ENCODE measurements at places on chromosomes 5 and 9.

GRCh38 chr9:109107402-109108240 is 12.1 kb downstream of the TMEM245 start:
- no peak for DNase-seq

DNA sequence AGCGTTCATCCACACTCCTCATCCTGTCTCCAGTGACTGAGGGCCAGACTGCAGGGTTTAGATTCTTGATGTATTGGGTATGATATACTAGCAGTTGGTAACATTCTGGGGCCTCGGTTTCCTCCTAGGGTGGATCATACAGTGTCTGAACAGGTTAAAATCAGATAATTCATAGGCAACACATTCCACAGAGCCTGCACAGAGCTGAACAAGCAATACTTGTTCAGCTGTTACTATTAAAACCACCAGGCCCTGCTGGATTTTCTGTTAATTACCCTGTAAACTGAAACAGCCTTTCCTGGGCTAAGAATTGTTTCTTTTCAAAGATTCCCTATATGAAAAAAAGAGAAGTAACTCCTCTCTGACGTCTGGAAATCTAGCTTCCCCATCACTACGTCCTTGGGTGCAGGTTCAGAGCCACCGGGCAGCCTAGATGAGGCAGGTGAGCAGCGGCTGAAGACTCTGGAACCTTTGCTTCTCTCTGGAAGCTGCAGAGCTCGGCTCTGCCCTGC is 1313.5 kb upstream of the WWC1 start:
- DNase-seq: no peak

GRCh38 chr9:129889941-129890717 is 54.9 kb downstream of the USP20 start:
- DNase-seq: peak; percentile 74

DNA sequence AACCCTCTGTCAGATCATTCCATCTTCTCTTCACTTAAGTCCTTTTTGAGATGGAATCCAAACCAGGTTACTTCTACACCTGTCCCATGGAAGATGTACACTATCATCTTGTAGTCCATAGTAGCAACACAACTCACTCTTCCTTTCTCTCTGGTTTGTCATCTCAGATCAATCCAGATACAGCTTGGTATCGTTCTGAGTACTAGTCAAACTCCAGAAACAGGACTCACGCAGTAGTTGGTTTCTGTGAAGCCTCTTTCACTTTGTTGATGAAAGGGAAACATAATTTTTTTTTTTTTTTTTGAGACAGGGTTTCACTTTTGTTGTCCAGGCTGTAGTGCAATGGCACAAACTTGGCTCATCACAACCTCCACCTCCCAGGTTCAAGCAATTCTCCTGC is 484.0 kb downstream of the PRDM9 start:
- no peak for DNase-seq

- DNase-seq: no peak
Observed at GRCh38 chr5:105684799-105685198, 1985.9 kb downstream of the EFNA5 start.

DNA sequence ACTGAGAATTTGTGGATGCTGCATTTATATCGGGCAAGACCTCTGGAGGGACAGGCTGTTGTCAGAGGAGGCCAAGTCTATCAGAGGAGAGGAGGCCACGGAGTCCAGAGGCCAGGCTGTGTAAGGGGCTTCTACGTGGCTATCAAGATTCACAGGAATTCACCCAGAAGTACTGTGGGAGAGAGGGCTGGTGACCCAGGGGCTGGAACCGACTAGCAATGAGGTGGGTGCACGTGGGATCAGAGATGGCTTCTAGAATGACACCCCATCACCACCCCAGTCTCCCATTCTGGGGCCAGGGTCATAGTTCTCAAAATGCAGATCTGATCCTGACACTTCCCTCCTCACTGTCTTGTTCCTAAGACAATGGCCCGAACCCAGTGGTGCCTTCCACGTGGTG is 61.2 kb upstream of the PHYKPL start:
- no peak for DNase-seq

DNA sequence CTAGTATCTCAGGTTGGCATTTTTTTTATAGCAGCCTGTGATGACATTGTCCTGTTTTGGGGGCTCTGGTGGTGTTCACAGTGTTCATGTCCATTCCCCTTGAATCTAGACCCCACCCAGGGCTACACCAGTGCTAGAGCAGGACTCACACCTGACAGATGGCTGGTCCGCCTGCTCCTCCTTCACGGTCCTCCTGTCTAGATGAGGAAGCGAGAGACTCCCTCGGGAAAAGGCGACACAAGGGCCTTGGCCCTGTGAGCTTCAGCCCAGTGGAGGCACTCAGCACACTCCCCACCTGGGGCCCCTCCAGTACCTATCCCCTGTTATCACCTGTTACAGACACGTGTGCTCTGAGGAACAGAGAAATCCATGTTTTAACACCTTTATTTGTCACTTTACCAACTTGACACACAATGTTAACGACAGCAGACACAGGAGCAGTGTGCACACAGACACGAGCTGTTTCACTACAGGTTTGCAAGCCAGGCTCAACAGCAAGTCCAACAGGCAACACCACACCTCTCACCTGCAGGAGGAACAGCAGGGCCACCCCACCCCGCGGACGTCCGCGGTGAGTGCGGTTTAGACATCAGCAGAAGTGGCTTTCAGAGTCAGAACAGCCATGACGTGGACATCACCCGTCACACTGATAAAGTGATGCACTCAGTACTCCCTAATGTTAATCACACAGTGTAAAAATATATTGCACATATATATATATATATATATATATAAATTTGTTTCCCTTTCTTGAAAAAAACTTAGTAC is 33.5 kb downstream of the TPPP start:
- DNase-seq: no peak

GRCh38 chr5:168895295-168896071 is 316.3 kb upstream of the PANK3 start:
- DNase-seq: no peak

DNA sequence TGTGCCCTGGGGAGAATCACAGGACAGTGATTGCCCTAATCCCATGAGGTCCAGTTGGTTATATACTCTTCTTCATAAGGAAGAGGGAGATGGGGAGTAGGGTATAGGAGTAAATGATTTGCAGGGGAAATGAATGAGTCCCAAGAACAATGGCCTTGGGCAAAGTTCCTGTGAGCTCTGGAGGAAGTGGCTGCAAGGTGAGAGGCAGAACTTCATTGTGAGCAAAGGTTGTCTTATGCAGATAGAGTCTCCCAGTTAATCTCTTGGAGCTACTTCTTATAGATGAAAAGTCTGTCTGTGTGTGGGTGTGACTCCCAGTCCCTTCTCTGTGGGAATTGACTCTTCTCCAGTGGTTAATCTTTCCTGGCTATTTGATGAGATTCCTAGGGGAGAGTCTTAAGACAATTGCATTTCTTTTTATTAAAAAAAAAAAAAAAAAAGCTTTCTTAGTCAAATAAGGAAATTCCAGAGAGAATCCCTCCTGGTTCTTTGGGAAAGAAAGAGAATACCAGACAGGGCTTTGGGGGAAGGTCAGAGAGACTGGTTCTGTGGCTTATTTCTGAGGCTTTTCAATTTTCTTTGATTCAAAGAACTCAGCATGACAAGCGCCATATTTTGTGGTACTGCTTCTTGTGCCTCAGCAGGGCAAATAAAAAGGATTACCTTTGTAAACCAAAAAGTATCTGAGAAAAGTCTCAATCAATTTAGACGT is 33.6 kb upstream of the MEGF10 start:
- no peak for DNase-seq

DNA sequence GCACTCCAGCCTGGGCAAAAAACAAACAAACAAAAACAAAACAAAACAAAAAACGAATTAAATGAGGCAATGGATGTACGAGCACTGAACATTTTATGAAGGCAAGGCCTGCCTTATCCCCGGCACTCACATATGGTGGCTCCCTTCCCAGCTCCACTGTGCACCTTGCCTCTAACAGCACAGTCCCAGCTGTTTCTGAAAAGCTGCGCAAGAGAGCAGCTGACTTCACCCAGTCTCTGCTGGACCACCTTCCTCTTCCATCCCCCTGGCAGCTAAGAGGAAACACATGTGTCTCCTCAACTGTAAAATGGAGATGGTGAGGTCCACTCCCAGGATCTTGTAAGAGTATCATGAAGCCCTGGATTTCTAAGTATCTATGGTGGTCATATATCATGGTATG is 100.7 kb downstream of the KLF4 start:
- no peak for DNase-seq

DNA sequence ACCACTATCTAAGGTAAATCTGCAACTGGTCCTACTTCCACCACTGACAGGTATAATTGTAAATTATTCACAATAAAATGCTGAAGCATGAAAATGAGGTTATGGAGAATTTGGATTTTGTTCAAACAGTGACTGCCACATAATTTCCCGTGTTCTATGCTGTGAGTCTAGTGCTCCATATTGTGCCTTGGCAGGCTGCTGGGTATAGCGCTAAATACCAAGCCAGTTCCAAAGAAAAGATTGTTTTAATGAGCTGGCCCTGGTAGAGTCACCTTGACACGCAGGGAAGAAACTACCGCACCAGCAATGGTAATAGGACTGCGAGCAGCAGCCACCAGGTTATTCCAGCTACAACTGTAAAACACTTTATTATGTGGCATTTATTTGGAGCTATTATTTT is 30.4 kb downstream of the PSMB7 start:
- no peak for DNase-seq

GRCh38 chr5:153860195-153860886 is 178.4 kb downstream of the FAM114A2 start:
- DNase-seq: no peak

DNA sequence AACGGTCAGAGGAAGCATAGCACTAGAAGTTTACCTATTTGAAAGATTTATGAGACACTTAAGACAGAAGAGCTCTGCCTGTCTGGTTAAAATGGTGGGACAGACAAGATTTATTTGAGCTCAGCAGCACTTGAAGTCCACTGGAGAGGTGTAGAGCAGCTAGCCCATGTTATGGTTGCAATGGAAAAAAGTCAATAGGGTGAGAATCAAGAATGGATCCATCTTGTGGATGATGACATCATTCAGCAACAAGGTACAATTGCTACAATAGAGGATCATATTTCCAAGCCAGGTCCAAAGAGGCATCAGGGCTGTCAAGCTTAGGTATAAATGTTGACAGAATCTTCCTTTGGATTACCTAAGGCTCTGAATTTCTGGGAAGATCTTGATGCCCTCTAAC is 21.1 kb upstream of the ZNF131 start:
- no peak for DNase-seq

DNA sequence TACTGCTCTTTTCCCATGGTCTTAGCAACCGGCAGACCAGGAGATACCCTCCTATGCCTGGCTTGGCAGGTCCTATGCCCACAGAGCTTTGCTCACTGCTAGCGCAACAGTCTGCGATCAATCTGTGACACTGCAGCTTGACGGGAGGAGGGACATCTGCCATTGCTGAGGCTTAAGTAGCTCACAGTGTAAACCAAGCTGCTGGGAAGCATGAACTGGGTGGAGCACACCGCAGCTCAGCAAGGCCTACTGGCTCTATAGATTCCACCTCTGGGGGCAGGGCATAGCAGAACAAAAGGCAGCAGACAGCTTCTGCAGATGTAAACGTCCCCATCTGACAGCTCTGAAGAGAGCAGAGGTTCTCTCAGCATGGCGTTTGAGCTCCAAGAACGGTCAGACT is 40.4 kb downstream of the MCTP1 start:
- DNase-seq: no peak

- peak; percentile 81 for DNase-seq
Observed at GRCh38 chr5:170254056-170254455, 21.3 kb downstream of the C5orf58 start.

DNA sequence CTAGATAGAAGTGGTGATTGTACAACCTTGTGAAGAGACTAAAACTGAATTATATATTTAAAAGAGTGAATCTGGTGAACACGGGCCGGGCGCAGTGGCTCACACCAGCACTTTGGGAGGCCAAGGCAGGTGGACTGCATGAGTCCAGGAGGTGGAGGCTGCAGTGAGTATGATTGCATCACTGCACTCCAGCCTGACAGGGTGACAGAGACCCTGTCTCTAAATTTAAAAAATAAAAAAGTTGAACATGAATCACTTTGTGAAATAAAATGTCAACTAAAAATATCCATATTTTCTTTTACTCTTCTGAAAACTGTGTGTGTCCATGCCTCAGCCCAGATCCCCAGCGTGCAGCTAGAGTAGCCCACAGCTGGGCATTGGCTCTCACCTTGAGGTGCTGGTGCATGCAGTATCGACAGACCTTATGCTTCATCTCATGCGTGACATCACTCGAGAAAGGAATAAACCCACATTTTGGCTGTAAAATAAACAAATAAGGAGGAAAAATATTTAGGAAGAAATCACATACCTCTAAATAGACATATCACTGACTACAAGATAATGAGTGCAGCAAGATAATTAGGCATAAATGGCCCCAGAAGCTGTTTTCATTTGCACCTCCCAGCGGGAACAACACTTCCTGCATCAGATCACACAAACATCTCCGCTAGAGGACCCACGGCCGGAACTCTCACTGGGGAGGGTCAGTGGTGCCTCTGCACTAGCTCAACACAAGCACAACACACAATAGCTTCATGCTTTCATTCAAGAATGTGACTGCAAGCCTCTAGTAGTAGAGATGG is 22.1 kb downstream of the IPPK start:
- no peak for DNase-seq

- DNase-seq: no peak
Observed at GRCh38 chr9:6844267-6844666, 86.5 kb downstream of the KDM4C start.

GRCh38 chr5:31783731-31784130 is 144.8 kb downstream of the PDZD2 start:
- DNase-seq: no peak

GRCh38 chr5:24103451-24104023 is 541.2 kb downstream of the CDH10 start:
- no peak for DNase-seq

GRCh38 chr9:4855841-4856240 is 63.1 kb downstream of the RCL1 start:
- no peak for DNase-seq

GRCh38 chr5:160485364-160485969 is 63.8 kb downstream of the PTTG1 start:
- no peak for DNase-seq

DNA sequence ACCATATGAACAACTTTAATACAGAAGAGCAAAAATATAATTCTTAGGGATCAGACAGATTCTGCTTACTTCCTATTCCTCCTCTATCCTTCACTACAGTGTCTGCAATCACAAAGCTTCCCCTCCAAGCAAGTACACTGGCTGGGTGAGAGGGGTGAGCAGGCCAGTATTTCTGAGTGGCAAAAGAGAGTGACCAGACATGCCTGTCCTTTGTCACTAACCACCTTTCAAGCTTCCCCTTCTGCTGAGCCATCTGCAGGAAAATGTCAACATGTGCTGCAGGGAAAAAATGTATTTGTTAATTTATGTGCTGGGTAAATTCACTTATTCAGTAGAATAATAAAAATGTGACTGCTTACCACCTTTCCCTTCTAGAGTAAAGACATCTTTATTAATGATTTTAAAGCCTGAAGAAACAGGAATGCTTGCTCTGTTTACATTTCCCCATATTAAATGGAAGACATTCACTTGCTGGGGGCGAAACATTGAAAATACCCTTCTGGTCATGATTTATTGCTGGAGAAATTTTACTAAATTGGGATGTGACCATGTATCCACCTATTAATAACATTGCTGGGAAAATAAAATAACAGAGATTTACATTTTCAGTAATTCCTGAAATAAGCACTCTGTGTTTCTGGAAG is 84.9 kb downstream of the SPOCK1 start:
- no peak for DNase-seq

All from CD4-positive, alpha-beta T cell treated with Interleukin-6 at 100 ng/mL for 8 hours (primary cell).